ENCODE measurements at places on chromosomes 16 and 17.
A peak's percentile ranks its signal among the peaks of the same experiment; 100 is the strongest.

DNA sequence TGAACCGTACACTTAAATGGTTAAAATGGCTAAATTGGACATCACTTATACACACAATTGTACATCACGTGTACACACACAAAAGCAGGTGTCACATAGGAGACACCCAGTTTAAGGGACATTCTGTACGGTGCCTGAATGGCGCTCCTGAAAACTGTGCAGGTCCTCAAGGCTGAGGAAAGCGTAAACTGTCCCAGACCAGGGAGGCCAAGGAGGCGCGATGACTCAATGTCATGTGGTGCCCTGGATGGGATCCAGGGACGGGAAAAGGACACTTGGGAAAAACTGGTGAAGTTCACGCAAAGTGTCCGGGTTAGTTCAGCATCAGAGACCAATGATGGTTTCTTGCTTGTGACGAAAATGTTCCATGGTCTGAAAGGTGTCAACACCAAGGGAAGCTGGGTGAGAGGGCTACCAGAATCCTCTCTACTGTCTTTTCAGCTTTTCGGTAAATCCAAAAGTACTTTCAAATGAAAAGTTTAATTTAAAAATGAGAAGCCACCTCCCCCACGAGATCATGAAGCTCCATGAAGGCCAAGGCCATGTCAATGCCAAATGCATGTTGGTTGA is 112.2 kb downstream of the CMIP start:
- peak; percentile 75 for DNase-seq

DNA sequence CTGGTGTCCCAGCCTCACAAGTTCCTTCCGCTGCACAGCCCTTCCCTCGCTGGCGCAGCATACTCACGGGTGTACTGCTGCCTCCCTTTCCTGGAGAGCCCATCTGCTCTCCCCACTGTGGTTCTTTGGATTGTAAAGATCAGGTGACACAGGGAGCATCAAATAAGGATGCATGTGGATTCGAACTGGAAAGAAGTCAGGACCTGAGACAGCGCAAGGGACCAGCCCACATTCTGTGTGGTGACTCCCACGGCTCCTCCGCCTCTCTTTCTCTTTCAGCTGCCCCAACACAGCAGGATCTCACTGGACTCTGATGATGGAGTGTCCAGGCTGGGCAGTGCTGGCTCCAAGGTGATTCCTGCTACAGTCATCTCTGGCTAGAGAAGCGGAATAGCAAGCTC is 8.1 kb downstream of the LDAF1 start:
- peak; percentile 49 for DNase-seq

GRCh38 chr17:32854832-32855389 is 22.0 kb downstream of the MYO1D start:
- DNase-seq, result no peak

DNA sequence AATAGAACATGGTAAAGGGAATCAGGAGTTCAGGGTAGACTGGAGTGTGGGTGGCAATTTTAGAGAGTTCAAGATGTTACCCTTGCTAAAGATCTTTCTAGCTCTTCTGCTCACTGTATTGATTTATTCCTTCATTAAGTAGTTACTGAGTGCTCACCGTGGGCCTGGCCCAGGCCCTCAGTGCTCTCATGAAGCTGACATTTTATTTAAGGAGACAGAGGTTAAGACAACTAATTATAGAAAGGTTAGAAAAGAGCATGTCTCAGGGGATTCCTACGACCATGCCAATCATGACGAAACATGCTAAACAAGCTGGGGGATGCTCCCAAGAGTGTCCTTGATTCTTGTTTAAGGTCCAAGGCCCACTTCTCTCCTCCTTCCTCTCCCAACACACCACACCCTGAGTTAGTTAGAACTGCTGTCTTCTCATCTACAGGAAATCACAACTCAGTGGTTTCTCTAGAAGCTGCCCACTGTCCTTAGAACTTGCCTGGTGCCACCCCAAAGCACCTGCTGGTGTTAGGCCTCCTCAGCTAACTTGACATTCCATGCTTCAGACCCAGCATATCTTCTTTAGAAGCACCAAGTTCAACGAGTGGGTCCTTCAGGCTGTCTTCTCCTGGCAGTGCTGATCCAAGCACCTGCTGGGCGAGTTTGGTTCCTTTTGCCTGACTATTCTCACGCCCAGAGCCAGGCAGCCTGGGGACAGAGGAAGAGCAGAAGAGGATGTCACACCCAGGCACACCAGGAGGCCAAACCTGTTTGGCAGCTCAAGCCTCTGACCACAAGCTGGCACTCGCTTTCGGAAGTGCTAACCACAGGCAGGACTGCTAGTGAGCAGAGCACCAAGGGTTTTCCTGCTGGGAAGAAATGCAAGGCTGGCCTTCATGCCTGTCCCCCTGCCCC is 79.0 kb downstream of the GAS7 start:
- no peak for DNase-seq

DNA sequence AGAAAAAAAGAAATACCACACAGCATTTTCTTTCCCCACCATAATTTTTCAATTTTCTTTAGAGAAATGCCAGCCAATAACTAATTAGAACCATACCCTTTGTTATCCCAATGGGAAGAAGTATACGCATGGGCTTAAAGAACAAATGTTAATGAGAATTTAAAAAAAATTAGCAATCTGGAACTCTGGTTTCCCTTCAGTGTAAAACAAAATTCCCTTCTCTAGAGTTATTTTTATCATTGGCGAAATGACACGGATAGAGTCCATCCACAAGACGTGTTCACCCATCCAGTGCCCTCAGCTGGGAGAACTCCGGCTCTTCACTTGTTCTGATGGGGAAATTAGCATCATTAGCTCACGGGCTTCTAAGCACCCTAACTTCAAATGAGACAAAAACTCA is 3.3 kb downstream of the NXN start:
- peak; percentile 34 for DNase-seq

- DNase-seq, result no peak
Observed at GRCh38 chr16:12458591-12459358, 344.9 kb downstream of the CPPED1 start.
